NCI-H1930 (cell line): ENCODE measurements at places on chromosomes 4 and X.
A peak's percentile ranks its signal among the peaks of the same experiment; 100 is the strongest.

- no peak for DNase-seq
Observed at GRCh38 chr4:101944649-101945048, 154.1 kb downstream of the BANK1 start.

DNA sequence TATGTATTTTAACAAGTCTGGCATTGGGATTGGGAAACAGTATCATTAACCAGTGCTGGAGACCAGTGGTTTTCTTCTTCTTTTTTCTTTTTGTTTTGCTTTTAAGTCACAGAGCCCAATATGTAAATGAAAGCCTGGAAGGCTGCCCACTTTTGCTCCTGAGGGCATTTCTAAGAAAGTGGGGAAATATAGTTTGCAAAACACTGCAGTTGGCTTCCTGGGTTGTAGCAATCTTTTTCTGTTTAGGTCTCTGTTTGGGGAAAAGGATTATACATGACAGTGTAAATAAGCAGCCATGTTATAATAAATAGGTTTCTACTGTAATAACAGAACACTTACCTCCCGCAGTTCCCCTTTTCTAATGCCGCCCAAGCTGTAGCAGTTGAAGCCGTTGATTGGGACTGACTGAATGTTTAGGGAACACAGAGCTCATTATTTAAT lies 105.5 kb downstream of the TMEM164 start:
- DNase-seq, result no peak

- DNase-seq, result no peak
Observed at GRCh38 chr4:3423952-3424351, 17.8 kb upstream of the HGFAC start.

- DNase-seq, result peak; percentile 7
Observed at GRCh38 chr4:158193171-158193749, 17.0 kb upstream of the TMEM144 start.

GRCh38 chr4:57051095-57051494 lies 59.1 kb downstream of the IGFBP7 start:
- no peak for DNase-seq

- no peak for DNase-seq
Observed at GRCh38 chrX:103446665-103447302, 70.4 kb downstream of the BEX3 start.

- no peak for DNase-seq
Observed at GRCh38 chr4:48974979-48975640, 11.0 kb upstream of the CWH43 start.

- no peak for DNase-seq
Observed at GRCh38 chr4:19164334-19164733, 1087.4 kb upstream of the SLIT2 start.

GRCh38 chr4:155582971-155583437 lies 83.6 kb upstream of the GUCY1A1 start:
- DNase-seq, result peak; percentile 1

- DNase-seq, result no peak
Observed at GRCh38 chrX:77396781-77397180, 50.4 kb upstream of the FGF16 start.

GRCh38 chrX:31209005-31209628 lies 137.3 kb upstream of the FTHL17 start:
- DNase-seq, result no peak

DNA sequence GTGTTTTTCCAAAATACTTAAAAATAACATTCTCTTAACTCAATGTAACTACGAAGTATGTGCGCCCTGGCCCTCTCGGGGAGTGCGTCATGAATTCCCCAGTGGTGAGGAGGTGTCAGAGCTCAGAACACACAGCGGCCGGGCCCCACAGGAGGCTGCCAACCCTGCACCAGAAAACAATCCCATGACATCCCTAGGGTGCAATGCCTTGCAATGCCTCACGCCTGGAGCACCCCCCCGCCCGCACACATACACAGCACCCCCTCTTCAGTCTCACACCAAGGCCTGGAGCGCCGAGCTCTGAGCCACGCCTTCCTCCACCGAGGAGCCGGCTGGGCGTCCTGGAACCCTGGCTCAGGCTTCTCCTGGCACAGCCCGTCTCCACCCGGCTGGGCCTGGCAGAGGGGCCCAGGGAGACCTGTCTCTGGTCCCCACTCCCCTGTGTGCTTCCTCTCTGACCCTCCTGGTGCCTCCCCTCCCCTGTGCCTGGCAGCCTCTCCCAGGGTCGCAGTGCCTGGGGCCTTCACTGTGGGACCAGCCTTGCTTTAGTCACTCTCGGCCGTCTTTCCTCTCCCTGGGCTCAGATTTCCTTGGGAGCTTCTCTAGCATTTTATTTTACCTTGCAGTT lies 108.2 kb upstream of the ADRA2C start:
- no peak for DNase-seq

- DNase-seq, result no peak
Observed at GRCh38 chr4:102779204-102779603, 18.4 kb upstream of the MANBA start.

DNA sequence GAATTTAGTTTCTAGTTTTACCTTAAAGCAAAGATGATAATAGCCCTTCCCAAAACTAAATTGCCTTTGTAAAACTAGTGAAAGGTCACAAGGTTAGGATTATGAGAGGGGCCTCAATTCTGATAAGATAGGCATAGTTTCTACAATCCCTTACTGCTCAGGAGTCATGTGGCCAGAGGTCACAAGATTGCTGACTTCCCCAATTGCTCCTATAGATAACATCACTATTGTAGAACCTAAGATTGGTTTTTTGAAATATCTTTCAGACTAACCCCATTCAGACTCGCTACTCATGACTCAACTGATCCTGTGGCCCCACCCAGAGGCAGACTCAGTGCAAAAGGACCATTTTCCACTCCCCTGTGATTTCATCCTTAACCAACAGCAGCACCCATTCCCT lies 70.3 kb downstream of the SCD5 start:
- no peak for DNase-seq

- DNase-seq, result no peak
Observed at GRCh38 chrX:37371578-37371991, 22.4 kb downstream of the PRRG1 start.

- peak; percentile 9 for DNase-seq
Observed at GRCh38 chr4:15148199-15148598, 145.9 kb downstream of the CPEB2 start.

- no peak for DNase-seq
Observed at GRCh38 chr4:132276185-132276584, 872.9 kb upstream of the PCDH10 start.

GRCh38 chr4:158850371-158850770 lies 81.5 kb downstream of the FNIP2 start:
- DNase-seq, result no peak

DNA sequence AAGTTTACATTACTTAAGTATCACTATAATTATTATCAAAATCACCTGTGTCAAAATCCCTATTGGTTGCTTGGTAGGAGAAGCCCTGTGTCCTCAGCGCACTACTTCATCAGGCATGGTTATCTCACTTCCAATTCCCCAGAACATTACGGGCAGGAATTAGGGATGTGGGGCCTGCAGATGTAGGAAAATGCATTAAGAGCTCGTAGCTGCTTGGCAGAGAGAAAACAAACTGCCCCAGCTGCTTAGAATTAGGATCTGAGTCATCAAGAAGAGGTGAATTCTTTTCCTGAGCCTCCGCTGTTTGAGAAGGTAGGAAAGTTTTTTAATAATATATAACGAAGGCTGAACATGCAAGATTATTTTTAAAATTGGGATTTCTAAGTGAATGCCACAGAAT lies 31.1 kb upstream of the CLNK start:
- DNase-seq, result no peak

DNA sequence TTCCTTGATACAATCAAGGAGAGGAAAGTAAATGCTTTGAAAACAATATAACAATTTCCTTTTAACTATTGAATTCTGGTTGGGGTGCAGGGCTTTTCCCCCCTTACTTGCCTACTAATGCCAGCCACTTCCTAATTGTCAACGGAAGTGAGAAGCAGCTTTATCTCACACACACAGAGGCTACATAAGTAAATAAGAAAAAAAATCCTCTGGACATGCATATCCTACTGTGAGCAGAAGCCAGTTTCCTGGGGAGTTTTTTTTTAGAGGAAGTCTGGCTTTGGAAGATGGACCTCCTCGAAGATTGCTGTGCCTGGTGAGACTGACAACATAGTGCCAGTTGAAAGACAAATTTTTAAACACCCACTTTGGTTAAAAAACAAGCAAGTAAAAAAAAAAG lies 180.6 kb downstream of the OPHN1 start:
- DNase-seq, result no peak

DNA sequence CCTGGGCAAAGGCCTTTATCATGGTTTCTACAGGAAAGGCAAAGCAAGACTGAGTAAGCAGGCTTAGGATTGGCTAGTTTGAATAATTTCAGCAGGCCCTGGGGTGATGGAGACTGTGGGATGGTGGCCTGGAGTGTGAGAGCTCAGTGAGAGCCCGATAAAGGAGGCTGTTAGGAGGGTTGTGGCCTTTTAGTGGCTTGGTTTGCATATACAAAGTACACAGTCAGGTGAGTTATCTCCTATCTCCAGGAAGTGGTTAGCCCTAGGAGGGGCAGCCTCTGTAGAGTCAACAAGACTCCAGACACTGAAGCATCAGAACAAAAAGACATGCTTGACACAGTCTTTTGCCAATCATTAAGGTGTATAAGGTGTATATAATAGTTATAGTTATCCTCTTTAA lies 157.2 kb downstream of the CFAP299 start:
- no peak for DNase-seq

DNA sequence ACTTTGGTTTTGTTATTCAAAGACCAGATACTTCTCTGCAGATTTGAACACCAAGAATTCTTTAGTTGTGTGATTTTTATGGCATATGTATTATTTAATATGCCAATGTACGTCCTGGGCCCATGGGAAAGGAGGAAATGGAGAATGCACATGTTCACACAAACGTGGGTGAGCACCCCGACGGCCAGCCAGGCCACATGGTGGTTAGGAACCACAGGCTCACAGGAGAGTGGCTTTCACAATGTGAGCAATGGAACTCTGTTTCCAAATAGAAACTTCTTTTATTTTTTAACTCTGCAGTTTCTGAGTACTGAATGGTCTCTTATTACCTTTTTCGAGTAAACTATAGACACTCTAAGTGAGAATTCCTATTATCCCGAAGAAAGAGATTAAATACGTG lies 58.0 kb upstream of the UNC5C start:
- no peak for DNase-seq

- DNase-seq, result no peak
Observed at GRCh38 chr4:170682558-170683294, 593.0 kb upstream of the AADAT start.

- peak; percentile 76 for DNase-seq
Observed at GRCh38 chr4:143351774-143352451, 15.2 kb downstream of the GAB1 start.

DNA sequence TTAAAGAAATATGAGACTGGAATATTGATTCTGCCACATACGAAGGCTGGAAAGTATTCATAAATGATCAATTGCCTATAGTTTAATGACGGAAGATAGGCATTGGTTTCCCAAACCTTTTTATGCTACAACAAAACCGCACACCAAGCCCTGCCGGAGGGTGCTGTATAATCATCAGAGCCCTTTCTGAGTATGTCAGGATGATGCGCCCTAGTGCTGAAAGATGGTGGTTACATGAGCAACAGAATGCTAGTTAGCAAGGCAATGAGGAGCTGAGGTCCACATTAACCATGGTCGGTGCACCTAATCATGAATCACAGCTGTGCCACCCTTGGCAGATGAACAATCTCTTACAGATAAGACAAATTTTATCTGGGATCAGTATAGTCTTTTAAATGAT lies 491.1 kb downstream of the PACRGL start:
- no peak for DNase-seq

DNA sequence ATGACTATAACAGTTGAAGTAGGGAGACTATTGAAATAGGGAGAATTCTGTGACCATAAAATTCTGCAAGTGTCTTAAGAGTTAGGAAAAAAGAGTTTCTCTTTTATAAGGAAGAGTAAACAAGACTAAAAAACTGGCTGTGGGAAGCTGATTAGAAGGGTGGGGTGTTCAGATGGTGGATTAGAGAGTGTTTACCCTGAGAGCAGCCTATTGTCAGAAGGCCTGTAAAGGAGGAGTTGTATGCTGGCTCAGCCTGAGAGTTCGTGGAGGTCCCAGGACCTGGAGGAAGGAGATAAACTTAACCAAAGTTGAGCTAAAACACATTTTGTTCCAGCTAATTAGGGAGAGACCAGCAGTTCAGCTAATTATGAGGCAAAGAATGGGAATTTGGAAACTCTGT lies 629.7 kb downstream of the PCDH7 start:
- no peak for DNase-seq

- DNase-seq, result no peak
Observed at GRCh38 chr4:73421708-73422457, 14.1 kb upstream of the AFP start.

DNA sequence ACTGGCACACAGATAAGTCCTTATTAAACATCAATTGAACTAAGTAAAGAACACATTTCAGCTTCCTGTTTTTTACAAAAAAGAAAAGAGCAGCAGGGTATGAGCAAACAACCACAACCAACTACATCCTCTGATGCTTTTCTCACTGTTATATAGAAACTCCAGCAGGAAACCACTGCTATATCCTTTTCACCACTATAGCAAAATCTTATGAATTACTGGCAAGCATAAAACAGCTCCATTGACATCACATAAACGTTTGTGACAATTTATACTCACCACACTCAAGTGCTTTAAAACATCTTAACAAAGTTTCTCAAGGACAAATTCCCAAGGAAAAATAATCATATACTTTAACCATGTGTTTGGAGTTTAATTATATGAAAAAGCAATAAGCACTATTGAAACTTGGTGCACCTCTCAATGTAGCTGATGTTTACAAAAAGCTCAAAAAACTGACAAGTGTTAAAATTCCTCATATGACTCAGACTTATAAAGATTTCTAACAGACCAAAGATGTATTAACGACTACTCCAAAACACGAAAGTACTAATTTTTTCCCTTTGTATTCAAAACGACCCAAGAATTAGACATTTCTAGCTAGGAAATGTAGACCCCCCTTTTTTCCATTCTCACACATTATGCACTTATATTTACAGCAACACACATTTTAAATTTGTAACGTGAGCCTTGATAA lies 12.9 kb downstream of the GPRIN3 start:
- DNase-seq, result no peak

- no peak for DNase-seq
Observed at GRCh38 chr4:114535725-114536124, 62.9 kb upstream of the UGT8 start.

DNA sequence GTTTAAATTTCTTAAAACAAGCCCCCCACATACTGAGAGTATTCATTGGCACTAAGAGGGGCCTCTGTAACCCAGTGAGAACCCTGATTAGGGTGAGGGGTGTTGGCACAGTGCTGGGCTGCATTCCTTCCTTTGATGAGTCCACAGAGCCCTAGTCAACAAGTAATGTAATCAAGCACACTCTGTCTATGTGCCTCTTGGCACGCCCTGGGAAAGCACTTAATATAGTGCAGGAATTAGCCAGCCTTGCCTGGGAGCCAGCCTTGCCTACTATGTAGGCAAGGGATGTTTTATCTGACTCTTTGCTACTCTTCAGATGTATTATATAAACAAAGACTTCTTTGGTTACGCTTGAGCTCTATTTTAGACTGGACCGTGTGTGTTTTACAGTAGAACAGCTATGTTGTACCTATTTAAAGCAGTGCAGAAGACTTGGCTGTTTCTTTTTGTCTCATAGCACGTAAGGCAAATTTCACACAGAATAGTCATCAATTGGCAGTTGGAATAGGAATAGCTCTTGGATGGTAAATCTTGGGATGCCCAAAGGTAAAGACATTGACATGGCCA lies 64.3 kb downstream of the FRAS1 start:
- no peak for DNase-seq

- peak; percentile 5 for DNase-seq
Observed at GRCh38 chr4:52051615-52052474, 741 bp downstream of the SPATA18 start.
